ENCODE measurements at places on chromosomes 6 and 20. TPM values are rescaled to one million over a fixed set of nuclear protein-coding genes. Genes with fewer than 3 reads are reported as not detected.
A peak's percentile ranks its signal among the peaks of the same experiment; 100 is the strongest.

Gene SEC23B
- total RNA-seq: 41.4 TPM

Gene ADGRG6
- total RNA-seq: 79.5 TPM

Gene IL17F
- total RNA-seq: not detected

Gene ACSS1
- 10.9 TPM for total RNA-seq

Gene NTSR1
- 0.23 TPM for total RNA-seq

Gene NRSN1
- total RNA-seq: not detected

Gene VEGFA
- 26.1 TPM for total RNA-seq

Gene HLA-DMA
- 0.99 TPM for total RNA-seq

Gene SSTR4
- not detected for total RNA-seq

Gene NR2E1
- total RNA-seq: not detected

Gene AURKA
- 14.8 TPM for total RNA-seq

Gene SH3BGRL2
- total RNA-seq: 19.2 TPM

Gene PSORS1C2
- not detected for total RNA-seq

Gene KCNK16
- total RNA-seq: not detected

- peak; percentile 9 for DNase-seq
Measured at GRCh38 chr6:147390909-147391536, 117.5 kb upstream of the SAMD5 start.

DNA sequence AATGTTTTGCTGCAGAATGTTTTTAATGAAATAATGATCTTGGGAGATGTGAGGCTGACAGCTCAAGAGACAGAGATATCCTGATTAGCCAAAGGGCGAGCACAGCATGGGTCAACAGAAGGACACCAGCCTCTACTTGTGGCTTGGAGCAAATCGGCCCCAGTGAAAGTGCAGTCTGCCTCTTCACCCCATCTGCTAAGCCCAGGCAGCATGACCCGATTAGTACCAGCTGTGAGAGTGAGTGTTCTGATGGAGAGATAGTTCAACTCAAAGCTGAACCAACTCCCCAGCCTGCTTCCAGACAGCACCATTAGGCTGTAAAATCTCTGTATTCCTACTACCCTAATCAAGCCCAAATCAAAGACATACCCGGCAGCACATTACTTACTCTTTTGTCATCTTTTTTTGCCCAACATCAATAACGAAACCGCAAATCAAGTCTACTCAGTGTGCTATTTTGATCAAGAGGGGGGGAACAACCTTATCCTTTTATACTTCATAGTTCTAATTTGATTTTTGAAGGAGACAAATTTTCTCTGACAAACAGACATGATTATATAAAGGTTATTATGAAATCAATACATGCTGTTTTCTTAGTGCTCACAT, 514.1 kb upstream of the NRSN1 start:
- no peak for DNase-seq

- DNase-seq: no peak
Measured at GRCh38 chr6:71489736-71490135, 201.1 kb downstream of the OGFRL1 start.

DNA sequence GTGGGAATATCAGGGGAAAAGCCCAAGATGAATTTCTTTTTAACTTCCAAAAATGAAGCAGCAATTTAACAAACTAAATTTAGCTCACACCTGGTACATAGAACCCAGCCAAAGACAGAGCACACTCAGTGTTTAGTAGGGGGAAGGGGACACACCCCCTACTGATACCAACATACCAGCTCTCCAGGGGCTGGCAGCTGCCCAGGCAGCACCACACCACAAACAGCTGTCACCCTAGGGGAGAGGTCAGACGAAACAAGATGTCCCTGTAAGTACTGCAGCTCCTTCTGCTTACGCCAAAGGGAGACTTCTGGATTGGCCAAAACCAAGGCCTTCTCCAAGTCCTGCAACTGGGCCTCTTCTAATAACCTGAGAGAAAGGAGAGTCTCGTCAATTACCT, 26.0 kb downstream of the MDN1 start:
- DNase-seq: no peak

DNA sequence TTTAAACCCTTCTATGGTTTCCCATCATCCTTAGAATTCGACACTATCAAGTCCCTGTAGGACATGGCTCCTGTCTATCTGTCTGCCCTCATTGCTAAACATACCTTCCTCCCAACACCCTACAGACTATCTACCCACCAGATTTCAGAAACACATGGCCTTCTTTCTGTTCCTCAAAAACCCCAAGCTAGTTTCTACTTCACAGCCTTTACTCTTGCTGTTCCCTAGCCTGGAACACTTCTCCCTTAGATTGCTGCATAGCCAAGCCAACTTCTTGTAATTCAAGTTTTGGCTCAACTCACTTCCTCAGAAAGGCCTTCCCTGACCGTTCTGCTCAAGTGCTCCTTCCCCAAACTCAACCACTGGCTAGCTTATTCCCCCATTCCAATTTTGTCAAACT, 156.2 kb downstream of the BTBD9 start:
- DNase-seq: no peak

DNA sequence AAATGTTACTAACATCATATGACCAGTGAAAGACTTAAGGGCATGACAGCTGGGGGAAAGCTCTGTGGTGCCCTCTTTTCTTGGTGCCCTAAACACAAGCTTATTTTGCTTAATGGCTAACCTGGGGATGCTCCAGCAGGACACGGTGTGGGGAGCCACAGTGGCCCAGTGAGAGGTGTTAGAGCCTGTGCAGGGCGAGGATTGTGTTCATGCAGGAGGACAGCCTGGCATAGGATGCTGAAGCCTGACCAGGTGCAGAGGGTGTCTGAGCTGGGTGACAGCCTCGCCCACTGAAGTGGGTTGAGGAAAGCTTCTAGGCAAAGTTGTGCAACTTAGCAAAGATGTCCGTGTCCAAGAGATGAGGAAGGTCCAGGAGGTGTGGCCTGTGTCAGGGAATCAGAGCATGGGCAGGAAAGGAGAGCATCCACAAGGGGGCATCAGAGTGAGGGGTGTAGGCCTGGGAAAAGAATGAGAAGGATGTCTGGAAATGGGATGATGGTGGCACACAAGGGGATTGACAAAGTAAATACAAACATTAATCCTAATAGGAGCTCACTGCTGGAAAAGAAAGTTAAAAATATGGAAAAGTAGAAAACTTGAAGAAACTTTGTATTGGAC, 33.9 kb downstream of the SLC17A4 start:
- DNase-seq: peak; percentile 20

GRCh38 chr6:168231393-168231957, 88.1 kb downstream of the DACT2 start:
- no peak for DNase-seq

DNA sequence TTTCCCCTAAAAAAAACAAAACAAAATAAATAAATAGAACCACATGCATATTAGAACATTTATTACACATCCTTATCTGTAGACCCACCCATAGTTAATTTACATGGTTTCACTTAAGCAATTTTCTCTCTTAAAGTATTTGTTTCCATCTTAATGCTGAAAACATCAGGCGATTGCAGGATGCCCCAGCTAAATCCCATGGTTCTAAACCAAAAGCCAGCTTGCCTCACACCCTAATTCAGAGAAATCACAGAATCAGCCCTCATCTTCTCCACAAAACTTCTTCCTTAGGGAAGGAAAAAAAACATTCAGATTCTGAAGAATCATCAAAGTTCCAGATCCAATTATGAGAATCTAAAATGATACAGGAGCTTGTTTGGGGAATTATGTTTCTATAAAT, 67.6 kb upstream of the MTHFD1L start:
- DNase-seq: no peak

DNA sequence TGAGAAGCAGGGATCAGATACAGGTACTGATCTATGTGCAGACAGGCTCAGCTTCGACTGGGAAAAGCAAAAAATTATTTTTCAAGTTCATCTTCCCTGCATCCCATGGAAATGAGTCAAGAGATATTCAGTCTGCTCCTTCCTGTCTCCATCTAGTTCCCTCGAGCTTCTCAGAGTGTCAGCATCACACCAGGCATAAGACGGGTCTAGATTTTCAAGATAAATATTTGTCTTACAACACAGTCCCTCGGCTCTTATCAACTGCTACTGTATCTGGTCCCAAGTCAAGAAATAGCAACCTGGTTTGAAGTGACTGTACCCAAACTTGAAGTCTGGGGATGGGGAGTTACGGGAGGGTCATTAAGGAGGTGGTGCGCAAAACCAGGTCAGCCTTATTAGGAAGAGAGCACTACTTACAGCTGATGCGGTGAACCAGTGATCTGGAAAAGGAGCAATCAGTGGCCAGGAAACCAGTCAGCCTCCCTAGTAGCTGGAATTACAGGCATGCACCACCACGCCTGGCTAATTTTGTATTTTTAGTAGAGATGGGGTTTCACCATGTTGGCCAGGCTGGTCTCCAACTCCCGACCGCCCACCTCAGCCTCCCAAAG, 29.7 kb downstream of the ZMYND8 start:
- no peak for DNase-seq

DNA sequence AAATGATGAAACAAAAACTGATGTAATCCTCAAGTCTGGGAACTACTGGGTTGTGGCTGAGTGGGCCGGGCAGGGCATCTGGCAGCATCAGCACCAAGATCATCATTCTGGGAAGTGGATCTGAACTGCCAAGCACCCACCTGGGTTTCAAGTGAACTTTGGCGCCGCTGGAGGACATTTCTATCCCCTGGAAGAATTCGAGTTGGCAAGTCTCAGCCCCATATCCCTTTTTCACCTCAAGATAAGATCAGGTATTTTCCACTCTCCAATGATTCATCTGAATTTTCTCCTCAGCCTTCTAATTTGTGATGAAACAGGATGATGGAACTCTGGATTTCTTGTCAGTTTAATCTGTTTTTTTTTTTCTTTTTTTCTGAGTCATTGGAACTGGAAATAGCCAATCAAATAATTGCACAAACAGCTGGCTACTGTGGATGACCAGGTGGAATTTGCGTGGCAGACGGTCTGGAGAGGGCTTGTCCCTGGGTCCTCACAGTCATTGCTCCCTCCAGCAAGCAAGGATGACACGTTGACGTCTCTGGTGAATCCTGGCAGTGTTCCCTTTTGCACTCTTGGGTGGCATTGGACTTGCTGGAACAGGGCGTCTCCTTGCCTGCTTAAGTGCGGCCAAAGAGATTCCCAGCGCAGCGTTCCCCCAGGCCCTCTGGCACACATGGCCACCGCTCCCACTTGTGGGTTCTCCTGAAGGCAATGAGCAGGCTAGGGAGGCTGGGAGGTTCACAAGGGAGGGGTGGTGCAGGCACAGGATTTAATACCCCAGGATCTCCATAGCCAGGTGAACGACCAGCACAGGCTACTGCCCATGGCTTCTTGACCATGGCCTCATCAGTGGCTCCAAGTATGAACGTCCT, 80.4 kb downstream of the DHX35 start:
- DNase-seq: no peak

DNA sequence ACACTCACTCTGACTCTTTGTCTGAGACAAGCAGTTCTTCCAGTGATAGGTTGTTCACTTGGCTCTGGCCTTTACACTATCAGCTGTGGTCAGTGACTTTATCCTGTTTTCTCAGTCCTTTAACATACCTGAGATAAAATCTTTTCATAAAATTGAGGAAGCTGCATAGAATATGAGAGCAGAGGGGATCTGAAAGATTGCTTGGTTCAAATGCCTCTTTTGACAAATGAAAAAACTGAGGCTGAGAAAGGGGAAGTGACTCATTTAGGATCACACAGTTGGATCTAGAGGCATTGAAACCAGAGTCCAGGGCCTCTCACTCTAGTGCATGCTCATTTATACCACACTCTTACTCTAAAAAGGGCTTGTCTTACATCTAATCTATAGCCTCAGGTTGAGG, 277.0 kb upstream of the TBX18 start:
- DNase-seq: no peak

- no peak for DNase-seq
Measured at GRCh38 chr6:15544321-15544900, 118.4 kb downstream of the DTNBP1 start.

- DNase-seq: no peak
Measured at GRCh38 chr6:109527989-109528388, 45.0 kb upstream of the ZBTB24 start.

DNA sequence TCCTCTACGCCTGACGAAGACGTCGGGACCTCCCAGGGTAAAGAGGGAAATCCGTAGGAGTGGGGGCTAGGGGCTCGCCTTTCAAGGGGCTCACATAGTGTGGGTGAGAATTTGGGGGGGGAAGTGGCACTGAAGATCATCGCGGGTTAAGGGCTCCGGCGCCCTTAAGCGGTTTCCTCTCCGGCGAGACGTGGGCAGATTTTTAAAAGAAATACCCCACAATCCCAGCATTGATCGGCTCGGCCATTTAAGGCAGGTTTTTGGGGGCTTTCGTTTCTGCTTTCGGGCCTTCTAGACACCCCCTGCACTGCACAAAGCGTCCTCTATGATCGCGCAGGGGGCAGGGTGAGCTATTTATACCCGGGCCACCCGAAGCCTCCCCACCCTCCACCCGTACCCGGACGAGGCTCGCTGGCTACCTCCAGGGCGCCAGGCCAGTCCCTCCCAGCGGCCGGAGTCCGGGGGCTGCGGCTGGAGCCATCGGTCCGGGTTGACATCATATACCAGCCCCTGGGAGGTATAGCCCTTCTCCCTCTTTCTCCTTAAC, 1.2 kb downstream of the NKX2-2 start:
- DNase-seq: no peak

DNA sequence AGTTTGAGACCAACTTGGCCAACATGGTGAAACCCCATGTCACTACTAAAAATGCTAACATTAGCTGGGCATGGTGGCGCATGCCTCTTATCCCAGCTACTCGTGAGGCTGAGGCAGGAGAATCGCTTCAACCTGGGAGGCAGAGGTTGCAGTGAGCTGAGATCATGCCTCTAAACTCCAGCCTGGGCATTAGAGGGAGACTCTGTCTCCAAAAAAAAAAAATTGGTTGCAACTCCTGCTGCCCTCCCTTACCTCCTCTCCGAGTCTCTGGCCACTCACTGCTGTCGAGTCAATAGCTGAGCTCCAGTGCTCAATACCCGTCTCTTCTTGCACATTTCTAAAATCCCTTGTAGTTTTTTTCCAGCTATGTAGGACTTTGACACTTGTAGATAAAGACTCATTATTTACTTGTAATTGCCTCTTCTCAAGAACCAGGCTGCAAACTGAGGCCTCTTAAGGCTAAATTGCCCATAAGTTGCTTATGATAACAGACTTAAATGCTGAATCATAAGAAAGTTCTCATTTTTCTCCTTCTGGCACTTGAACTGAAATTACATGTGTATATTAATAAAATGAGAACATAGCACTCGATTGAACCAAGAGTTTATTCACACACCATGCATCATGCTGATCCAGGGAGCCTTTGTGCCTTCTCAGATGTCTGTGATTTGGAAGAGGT, 13.8 kb downstream of the HECA start:
- DNase-seq: no peak

GRCh38 chr6:141675957-141676356, 456.8 kb upstream of the GJE1 start:
- no peak for DNase-seq

DNA sequence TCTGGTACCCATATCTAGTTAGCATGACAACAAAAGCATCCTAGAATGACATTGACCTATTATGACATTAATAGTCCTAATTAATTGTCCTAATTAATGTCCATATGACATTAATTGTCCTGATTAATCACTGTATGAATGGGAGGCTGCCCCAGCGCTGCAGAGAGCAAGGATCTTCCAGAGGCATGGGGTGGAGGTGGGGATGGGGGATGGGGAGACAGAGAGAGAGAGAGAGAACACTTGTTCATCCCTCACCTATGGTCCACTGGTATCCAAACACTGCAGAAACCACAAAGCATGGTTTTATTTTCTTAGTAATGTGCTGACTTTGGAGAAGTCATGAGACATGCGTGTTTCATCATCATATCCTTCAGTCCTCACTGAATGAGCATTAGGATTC, 235.1 kb downstream of the FNDC1 start:
- no peak for DNase-seq

GRCh38 chr6:160226118-160226591, 32.5 kb downstream of the SLC22A2 start:
- no peak for DNase-seq

- DNase-seq: no peak
Measured at GRCh38 chr6:106886922-106887797, 87.4 kb downstream of the CD24 start.

- no peak for DNase-seq
Measured at GRCh38 chr6:1103021-1103420, 208.9 kb upstream of the FOXQ1 start.
